Activated CD8-positive, alpha-beta memory T cell treated with anti-CD3 and anti-CD28 coated beads, Interleukin-2, amount 50 U/mL, for 48 hours (primary cell): ENCODE measurements at places on chromosomes 3 and 15.

- DNase-seq, result no peak
Measured at GRCh38 chr3:4688411-4688810, 195.3 kb downstream of the ITPR1 start.

DNA sequence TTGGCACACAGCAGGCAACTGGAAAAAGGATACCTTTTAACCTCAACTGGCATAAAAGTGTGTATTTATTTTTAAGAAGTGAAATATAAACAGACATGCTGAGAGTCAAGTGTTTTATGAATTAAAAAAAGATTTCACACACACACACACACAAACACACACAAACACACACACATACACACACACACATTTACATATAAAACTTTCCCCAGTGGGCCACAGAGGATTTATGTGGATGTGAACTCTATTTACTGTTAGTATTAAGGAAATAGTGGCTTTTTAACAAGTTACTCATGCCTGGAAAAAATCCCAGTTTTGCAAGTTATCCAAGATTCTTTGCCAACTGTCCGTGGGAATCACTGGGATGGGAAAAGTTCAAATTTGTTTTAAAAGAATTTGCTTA lies 725.9 kb upstream of the NR2F2 start:
- no peak for DNase-seq

GRCh38 chr15:72369964-72370363 lies 5.8 kb downstream of the HEXA start:
- no peak for DNase-seq

GRCh38 chr3:65425880-65426279 lies 612.8 kb downstream of the MAGI1 start:
- no peak for DNase-seq

- no peak for DNase-seq
Measured at GRCh38 chr3:134029256-134029733, 430 bp downstream of the SLCO2A1 start.

DNA sequence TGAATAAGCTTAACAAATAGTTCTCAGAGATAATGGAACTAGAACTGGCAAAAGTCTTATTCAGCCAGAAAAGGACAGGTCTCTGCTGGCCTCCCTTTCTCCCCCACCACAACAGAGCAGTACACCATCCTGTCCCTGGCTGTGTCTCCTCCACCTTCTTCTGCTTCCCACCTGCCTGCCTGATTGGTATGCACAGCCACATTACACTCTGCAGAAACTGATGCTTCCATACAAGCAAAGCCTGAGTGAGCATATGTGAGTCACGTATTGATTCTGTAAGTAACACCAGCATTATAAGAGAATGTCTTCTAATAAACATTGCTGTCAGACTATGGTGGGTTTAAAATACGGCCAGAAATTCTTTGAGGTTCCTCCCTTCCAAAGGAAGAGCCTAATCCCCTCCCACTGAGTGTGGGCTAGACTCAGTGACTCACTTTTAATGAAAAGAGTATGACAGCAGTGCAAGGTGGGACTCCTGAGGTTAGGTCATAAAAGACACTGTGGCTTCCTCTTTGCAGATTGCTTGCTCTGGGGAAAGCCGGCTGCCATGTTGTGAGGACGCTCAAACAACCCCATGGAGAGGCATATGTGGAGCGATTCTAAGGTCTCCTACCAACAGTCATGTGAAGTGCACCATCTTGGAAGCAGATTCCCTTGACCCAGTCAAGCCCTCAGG lies 44.4 kb downstream of the ANXA2 start:
- DNase-seq, result no peak

GRCh38 chr3:52442409-52443267 lies 2.3 kb downstream of the SEMA3G start:
- DNase-seq, result no peak

DNA sequence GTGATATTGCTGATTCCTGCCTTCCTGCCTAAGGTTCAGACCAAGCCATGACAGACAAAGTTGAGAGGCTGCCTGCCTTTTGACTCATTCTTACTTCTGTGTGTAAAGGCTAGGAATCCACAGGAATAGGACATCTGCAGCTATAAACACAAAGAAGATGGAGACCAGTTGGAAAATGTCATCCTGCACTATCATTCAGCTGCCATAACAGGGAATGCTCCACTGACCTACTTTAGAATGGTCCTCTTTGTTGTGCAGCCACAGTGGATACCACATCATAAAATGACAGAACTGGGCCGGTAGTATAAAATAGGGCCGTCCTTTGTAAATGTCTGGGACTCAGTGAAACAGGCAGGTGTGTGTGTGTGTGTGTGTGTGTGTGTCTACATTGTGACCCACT lies 75.1 kb downstream of the STAC start:
- DNase-seq, result no peak
